ENCODE measurements at places on chromosomes 6 and 20.

DNA sequence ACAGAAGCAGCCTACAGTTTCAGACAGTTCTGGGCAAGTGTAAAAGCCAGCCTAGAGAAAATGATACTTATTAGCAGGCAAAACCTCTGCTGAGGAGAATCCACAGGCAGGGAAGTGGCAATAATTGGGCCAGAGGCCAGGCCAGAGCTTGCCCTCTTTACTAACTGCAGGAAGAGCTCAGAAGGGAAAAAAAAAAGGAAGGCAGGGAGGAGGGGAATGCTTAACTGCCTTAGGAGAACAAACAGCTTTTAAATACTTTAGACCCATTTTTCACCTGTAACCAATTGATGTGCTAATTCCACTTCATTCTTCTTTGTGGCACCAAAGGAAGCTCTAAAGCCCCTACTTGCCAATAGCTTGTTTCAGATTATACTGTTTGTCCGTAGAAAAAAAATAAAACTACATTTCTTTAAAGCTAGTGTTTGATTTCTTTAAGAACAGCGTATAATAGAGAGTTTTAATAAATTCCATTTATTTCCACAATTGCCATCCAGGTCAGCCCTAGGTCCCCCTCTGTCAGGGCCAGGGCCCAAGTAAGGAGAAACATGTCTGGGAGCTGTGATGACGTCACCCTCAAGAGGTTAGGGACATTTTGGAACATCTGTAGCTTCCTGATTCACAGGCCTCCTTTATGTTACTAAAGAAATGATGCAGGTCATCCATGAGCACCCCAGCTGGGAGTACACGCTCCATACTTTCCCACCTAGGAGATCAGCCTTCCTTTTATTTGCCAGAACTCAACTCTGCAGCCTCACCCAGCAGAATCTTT is 384.3 kb downstream of the CDC5L start:
- no peak for DNase-seq

DNA sequence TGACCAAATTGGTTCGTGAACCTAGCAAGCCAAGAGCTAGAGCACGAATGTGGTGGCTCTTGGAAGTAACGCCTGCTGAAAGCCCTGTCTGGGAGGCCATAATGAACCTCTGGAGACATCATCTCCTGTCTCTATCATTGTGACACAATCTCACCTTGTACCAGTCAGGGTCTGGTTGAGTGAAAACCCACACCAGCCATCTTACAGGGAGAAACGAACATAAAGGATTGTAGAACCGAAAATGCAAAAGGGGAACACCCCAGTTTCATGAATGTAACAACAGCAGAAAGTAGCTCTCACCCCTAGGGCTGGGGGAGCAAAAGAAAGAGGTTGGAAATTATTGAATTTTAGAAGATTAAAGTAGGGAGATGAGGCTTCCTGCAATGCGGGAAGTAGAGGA is 50.9 kb upstream of the TAB2 start:
- no peak for DNase-seq

GRCh38 chr6:40268614-40269013 is 318.6 kb downstream of the LRFN2 start:
- DNase-seq, result no peak

DNA sequence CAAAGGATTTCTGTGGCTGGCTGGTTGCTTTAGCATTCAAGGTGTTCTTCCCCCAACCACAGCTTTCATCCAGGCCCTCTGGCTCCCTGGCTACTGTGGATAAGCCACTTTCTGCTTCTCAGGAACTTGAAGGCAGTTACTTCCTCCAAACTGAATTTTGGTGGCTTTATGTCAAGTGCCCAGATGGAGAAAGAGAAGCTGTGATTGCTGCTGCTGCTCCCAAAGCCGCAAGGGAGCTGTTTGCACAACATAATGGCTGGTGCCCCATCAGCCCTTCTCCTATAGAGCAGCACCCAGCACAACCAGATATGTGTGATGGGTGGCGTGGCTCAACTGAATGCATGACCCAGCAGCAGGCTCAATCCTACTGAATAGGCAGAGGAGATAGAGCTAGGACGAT is 465.2 kb downstream of the MAFB start:
- no peak for DNase-seq

DNA sequence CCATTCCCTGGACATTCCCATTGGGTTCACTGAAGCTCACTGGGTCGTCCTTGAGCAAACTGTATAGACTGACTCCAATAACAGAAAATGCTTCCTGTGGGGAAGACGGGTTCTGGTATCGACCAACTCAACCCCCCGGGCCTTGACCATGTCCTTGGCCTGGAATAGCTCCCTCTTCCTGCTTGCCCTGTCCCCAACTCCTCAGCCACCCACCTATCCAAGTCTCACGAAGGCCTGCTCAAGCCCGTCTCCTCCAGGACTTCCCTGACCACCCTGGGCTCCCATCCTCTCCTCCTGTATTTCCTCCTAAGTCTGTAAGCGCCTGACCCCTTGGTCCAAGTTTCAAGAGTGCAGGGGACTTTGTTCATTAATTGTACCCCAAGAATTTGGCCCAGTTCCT is 2.8 kb upstream of the HMGA1 start:
- no peak for DNase-seq

GRCh38 chr6:95274686-95275235 is 302.6 kb upstream of the MANEA start:
- DNase-seq, result no peak

DNA sequence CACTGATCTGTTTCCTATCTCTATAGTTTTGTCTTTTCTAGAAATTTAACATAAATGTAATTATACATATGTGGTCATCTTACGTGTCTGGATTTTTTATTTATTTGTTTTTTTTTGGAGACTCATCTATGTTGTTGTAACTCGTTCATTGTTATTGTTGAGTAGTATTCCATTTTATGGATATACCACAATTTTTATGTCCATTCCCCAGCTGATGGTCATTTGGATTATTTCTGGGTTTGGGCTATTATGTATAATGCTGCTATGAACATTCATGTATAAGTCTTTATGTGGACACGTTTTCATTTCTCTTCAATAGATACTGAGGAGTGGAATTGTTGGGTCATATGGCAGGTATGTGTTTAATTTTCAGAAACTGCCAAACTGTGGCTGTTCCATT is 10.2 kb downstream of the DZANK1 start:
- no peak for DNase-seq

DNA sequence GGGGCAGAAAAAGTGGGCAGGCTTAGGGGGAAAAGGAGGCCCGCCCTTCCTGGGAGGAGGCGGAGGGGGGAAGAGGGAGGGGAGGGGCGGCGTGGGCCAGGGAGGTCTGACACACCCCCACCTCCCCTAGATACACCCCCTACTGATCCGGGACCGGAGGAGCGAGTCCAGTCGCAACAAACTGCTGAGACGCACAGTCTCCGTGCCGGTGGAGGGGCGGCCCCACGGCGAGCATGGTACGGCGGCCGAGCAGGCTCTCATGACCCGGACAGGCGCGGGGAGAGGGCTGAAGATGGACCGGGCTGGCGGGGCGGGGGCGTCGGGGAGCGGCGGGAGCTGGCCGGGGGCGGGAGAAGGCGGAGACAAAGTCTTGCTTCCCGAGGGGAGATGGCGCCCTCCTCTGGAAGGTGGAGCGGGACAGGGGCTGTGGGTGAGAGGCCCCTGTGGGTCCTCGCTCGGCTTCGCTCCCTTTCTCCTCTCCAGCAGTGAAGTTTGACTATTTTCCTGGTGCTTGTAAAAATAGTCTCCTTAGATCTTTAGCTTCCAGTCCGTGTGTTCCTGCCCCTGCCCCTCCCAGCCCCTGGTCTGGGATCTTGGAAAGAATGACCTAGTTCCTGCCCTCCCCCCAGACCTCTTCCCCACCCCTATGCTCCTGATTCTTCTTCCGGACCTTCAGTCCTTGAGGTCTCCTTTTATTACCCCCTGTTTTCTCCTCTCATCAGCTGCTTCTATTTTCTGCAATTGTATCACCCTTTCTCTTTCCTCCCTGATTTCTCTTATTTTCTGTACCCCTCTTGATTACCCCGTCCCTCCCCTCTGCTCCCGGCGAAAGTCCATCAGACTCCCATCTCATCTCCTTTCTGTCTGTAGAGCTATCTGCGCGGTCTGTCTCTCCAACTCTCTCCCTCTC is 6.1 kb downstream of the SYNGAP1 start:
- peak; percentile 83 for DNase-seq

- DNase-seq, result no peak
Observed at GRCh38 chr6:14270925-14271788, 153.6 kb downstream of the CD83 start.

- DNase-seq, result no peak
Observed at GRCh38 chr20:17457079-17457478, 74.1 kb downstream of the BFSP1 start.

DNA sequence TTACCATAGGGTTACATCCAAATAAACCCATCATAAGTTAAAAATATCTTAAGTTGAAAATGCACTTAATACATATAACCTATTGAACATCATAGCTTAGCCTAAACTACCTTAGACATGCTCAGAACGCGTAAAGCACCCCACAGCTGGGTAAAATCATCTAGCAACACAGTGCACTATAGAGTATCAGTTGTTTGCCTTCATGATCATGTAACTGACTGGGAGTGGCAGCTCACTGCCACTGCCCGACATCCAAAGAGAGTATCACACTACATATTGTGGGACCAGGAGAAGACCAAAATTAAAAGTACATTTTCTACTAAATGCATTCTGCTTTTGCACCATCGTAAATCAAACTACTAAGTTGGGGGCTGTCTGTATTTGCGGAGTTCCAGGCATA is 31.7 kb downstream of the THEMIS start:
- DNase-seq, result no peak

DNA sequence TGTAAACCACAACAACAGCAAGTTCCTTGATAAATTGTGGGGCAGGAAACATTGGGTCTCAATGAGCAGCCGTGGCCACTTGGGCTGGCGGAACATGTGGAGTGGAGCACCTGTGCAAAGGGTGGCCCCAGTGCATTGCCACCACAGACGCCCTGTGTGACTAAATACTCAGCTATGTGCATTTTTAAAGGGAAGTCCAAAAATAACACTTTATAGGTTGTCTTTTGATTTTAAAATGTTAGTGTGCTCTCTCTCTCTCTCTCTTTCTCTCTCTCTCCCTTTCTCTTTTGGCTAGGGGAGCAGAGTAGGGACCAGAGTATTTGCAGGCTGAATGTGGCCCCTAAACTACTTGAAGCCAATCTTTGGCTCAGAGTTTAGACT is 236.3 kb downstream of the BCAS1 start:
- no peak for DNase-seq

- no peak for DNase-seq
Observed at GRCh38 chr20:2051946-2052345, 49.7 kb upstream of the STK35 start.

- no peak for DNase-seq
Observed at GRCh38 chr6:137640086-137640485, 145.9 kb upstream of the OLIG3 start.

GRCh38 chr6:30879684-30880427 is 4.5 kb upstream of the DDR1 start:
- DNase-seq, result no peak

GRCh38 chr6:20716865-20717264 is 182.6 kb downstream of the CDKAL1 start:
- no peak for DNase-seq

- DNase-seq, result no peak
Observed at GRCh38 chr20:50624351-50625016, 66.9 kb downstream of the RIPOR3 start.

DNA sequence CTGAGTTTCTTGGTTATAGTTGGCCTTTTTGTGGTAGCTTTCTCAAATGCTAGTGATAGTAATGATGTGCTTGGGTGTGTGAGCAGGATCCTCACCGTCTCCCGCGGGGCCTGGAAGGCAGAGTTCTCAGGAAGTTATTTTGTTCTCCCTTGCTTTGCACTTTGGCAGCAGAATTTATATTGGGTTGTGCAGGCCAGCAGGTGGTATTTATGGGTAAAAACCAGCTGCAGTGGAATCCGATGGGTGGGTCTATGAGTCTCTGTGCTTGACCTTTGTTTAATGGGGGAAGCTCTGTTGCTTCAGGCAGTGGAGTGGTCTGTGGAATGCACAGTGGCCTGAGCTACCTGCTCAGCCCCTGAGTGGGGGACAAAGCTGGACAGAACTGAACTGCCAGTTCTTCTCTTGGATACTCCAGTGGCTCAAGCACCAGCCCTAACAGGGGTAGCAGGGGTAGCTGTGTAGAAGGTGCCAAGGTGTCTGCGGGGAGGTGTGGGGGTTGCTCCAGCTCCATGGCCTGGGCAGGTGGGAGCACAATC is 27.3 kb downstream of the IGF2R start:
- DNase-seq, result no peak

- DNase-seq, result no peak
Observed at GRCh38 chr20:14986026-14986655, 648.7 kb upstream of the FLRT3 start.

DNA sequence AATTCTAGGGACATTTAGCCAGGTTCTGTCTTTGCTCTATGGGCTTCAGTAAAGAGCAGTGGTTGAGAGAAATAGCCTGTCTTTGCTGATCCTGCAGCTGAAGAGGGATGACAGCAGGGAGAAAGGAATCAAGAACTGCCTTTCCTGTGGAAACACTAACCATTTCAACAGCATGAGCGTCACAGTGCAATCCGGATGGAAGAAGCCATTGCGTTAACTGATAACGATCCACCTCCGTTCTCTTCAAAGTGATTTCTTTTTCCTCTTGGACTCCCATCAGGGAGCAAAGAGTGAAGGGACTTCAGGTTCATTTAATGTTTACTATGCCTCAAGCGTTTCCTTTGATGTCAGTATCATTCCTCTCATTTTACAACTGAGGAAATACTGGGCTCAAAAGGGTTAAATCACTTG is 35.2 kb upstream of the EEF1E1 start:
- no peak for DNase-seq

- no peak for DNase-seq
Observed at GRCh38 chr6:17847203-17847760, 140.2 kb downstream of the KIF13A start.

- no peak for DNase-seq
Observed at GRCh38 chr20:36307412-36308325, 1.5 kb downstream of the DLGAP4 start.

DNA sequence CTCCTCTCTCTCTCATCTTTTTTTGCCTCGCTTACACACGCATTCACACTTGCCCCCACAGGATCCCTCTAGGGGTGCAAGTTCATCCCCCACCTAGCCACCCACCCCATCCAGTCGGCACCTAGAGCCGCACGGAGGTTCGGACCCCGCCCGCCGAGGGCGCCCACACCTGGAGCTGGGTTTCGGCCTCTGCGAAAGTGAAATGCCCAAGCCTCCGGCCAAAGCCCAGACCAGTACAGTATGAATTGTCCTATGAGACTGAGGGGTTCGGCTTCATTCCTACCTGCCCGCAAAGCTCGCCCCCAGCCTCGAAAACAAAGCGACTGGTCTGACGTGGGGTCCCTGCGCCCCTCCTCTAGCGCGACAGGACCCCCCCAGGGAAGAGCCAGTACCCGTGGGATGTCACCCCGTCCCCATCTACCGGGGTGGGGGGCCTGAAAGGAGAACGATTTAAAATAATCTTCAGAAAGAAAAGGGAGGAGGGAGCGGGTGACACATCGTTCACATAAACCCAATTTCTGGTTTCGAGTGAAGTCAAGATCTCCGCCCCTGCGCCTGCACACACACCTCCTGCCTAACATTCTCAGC is 1.5 kb downstream of the TFAP2A start:
- DNase-seq, result no peak

GRCh38 chr6:94217836-94218235 is 798.5 kb upstream of the EPHA7 start:
- DNase-seq, result no peak

GRCh38 chr20:11112832-11113231 is 439.0 kb upstream of the JAG1 start:
- no peak for DNase-seq
